ENCODE measurements at places on chromosomes 5 and 9. TPM values are rescaled to one million over a fixed set of nuclear protein-coding genes. Genes with fewer than 3 reads are reported as not detected.

DNA sequence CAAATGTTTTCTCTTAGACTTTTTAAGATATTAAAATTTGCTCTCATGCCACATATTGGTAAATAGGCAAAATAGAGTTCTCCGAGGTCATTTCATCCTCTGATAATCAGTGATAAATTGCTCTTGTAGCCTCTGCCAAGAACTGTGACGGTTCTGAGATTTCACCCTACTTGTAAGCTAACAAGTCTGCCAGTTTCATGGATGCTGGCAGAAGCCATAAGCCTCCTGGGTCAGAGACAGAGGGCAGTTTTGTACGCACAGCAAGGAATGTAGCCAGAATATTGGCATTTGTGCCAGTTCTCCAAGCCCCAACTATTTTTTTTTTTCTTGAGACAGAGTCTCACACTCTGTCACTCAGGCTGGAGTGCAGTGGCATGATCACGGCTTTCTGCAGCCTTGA, 945.0 kb upstream of the WWC1 start:
- DNase-seq, result no peak
- H3K27me3 ChIP-seq, result no peaks in the 10 kb centered on the region
- no peaks in the 10 kb centered on the region for H3K36me3 ChIP-seq
- H3K4me1 ChIP-seq, result no peaks in the 10 kb centered on the region
- no peak overlapping the region for H3K4me3 ChIP-seq

- peaks cover 33% of the 10 kb centered on the region for H3K4me1 ChIP-seq
- H3K4me3 ChIP-seq, result no peak overlapping the region
- no peaks in the 10 kb centered on the region for H3K27me3 ChIP-seq
- no peaks in the 10 kb centered on the region for H3K36me3 ChIP-seq
- no peak overlapping the region for H3K27ac ChIP-seq
Observed at GRCh38 chr5:142805339-142805738, 35.2 kb downstream of the ARHGAP26 start.

GRCh38 chr5:125607018-125607417, 816.2 kb upstream of the GRAMD2B start:
- DNase-seq, result no peak
- H3K27ac ChIP-seq, result no peak overlapping the region
- H3K4me1 ChIP-seq, result no peaks in the 10 kb centered on the region
- no peaks in the 10 kb centered on the region for H3K36me3 ChIP-seq

DNA sequence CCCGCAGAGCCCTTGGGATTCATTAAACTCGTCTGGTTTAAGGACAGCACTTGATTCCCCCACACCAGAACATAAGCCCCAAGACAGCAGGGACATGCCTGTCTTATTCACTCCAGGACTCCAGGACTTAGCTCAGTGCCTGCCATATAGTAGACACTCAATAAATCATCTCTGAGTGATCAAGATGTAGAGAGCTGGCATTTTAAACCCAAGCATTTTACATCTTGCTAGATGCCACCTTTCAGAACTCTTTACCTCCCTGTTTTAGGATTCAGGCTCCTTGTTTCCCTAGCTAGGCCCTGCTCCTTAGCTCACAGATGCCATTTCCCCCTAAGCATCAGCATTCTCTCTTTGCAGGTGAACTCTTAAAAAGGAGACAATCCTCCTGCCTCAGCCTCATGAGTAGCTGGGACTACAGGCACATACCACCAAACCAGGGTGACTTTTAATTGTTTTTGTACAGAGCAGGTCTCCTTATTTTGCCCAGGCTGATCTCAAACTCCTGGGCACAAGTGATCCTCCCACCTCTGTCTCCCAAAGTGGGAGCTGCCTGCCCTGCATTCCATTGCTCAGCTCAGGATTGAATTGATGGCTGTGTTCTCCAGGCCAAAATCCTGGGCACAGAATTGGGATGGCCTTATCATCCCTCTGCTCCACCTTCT, 32.0 kb upstream of the CPEB4 start:
- DNase-seq, result no peak
- H3K27me3 ChIP-seq, result no peaks in the 10 kb centered on the region
- H3K4me3 ChIP-seq, result no peak overlapping the region
- peak overlapping the region; percentile 78 for H3K27ac ChIP-seq
- no peaks in the 10 kb centered on the region for H3K36me3 ChIP-seq
- peaks cover 65% of the 10 kb centered on the region for H3K4me1 ChIP-seq

DNA sequence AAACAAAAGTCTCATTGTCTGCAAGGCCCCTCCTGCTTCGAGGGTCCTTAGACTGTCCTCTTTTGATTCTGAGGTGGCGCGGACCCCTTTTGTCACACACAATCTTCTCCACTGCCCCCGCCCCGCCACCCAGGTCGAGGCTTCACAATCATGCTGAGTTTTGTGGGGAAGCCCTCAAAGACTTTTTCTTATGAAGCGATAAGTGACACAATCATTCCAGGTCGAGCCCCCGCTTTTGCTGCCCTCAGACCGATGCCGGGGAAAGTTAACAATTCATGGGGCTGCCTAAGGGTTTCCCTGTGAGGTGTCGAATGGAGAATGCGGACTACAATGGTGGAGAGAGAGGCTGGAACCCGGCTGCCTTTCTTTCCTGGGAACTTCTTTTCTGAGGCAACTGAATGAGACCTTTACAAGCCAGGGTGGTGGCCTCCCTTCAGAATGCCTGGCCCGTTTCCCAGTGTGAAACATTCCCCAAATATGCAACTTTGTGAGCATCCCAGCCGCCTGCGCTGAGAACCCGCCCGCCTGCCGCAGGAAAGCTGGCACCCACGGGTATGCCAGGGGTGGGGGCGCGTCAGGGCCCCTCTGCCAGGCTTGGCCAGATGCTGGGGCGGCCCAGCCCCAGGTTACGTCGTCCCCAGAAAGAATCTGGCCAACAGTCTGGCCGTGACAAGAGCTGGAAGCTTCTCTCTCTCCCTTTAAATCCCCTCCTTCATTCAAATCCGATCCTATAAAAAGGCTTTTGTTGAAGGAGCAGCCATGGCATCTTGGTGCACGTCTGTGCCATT, 71.9 kb downstream of the MAP1B start:
- no peaks in the 10 kb centered on the region for H3K36me3 ChIP-seq
- H3K27ac ChIP-seq, result no peak overlapping the region
- no peaks in the 10 kb centered on the region for H3K4me1 ChIP-seq
- no peak overlapping the region for H3K4me3 ChIP-seq

Gene NCS1
- total RNA-seq, result 19.1 TPM

Data from Caco-2 (cell line).